ENCODE measurements at places on chromosomes 2 and 18. TPM values are rescaled to one million over a fixed set of nuclear protein-coding genes. Genes with fewer than 3 reads are reported as not detected.

The GPD2 gene
- polyA plus RNA-seq, result 24.7 TPM

The MZT2A gene
- 31.7 TPM for polyA plus RNA-seq

The LYG2 gene
- polyA plus RNA-seq, result 0.80 TPM

The PGAP1 gene
- 29.7 TPM for polyA plus RNA-seq

The ABCG8 gene
- polyA plus RNA-seq, result 0.70 TPM

The SLC9A2 gene
- polyA plus RNA-seq, result 0.18 TPM

The PSD4 gene
- polyA plus RNA-seq, result 16.6 TPM

- DNase-seq, result no peak
These were observed 84.8 kb upstream of the HNRNPA3 start for GRCh38 chr2:177127821-177128220.

DNA sequence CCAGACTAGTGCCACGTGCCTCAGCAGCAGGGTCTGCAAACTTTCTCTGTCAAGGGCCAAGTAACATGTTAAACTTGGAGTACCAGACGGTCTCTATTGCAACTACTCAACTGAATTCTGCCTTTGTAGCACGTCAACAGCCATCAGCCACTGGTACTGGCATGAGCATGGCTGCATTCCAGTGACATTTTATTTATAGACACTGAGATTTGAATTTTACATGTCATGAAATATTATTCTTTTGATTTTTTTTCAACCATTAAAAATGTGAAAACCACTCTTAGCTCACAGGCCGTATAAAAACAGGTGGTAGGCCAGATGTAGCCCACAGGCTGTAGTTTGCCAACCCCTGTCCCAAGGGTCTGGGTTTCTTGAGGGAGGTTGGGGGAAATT is 199.7 kb downstream of the TPGS2 start:
- no peak for DNase-seq

DNA sequence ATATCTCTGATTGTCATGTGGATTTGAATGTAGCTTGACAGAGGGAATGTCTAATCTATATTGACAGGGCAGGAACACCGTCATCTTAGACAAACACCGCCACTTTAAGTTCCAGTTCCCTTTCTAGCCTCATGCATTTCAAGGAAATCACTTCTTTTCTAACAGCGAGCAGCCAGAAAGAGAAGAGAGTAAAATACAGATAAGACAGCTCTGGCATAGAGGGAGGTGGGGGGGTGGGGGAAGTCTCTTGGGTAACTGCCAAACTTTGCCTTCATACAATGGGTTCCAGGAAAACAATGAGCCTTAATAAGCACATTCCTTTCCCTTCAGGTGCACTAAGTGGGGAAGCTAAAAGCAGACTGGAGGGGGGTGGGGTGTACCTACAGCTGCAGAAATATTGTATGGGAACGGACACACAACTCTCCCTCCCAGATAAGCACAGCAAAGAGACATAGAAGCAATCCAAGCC is 37.2 kb downstream of the CASP10 start:
- no peak for DNase-seq

- no peak for DNase-seq
These were observed 186.1 kb upstream of the NRXN1 start for GRCh38 chr2:51218047-51218446.

DNA sequence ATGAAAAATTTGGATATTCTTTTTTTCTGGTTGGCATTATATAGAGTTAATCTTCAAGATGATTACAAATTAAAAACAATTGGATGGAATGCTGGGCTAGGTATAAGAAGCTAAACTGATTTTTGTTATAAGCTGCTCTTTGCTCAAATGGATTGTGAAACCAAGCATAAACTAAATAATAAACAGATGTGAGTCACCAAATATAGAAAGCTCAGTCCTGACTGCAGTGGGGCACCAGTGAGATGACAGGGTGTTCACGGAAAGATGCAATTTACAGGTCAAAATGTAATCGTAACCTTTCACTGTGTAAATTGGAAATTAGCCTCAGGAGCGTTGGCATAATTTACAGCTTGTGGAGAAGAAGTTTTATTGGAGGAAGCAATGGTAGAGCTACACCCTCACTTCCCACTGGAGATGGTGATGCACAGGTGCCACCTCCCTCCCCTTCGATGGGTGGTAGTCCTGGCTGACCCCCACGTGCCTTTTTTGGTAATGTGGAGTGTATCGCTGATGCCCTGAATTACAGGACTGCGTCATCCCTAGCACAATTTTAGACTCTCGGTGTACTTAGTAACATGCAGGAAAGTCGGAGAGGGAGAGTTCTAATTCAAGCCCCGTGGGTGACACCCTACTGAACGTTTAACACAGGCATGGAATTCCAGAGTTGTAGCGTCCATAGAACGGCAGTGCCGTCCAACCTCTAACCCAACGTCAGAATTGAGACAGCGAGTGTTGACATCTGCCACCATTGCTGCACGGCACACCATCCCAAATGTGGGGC is 73.9 kb upstream of the NFATC1 start:
- DNase-seq, result no peak

GRCh38 chr2:230914886-230915285 is 10.2 kb downstream of the GPR55 start:
- no peak for DNase-seq

GRCh38 chr2:20577495-20578235 is 73.2 kb downstream of the HS1BP3 start:
- no peak for DNase-seq

GRCh38 chr2:66691031-66691965 is 256.4 kb downstream of the MEIS1 start:
- DNase-seq, result peak; percentile 65

- no peak for DNase-seq
These were observed 18.2 kb downstream of the NFATC1 start for GRCh38 chr18:79413901-79414300.

GRCh38 chr2:217316743-217317142 is 456.9 kb upstream of the TNP1 start:
- DNase-seq, result no peak

DNA sequence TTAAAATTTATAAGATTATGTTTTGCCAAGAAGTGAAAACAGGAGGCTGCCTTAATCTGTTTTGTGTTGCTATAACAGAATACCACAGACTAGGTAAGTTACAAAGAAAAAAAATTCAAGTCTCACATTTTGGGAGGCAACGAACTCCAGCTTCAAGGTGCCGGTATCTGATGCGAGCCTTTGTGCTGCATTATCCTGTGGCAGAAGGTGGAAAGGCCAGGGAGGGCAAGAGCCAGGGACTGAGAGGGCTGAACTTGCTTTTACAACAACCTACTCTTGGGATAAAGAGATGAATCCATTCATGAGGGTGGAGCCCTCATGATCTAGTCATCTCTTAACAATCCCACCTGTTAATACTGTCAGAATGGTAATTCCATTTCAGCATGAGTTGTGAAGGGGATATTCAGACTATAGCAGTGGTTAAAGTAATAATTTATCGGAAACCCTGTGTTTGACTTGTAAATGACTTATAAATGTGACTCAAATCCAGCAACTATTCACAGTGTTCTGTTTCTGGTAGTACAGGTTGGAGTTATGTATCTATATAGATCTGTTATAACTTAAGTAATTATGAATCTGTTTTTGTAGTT is 3.7 kb downstream of the MTX2 start:
- DNase-seq, result no peak

- no peak for DNase-seq
These were observed 10.4 kb upstream of the MAP3K2 start for GRCh38 chr2:127398239-127398590.

DNA sequence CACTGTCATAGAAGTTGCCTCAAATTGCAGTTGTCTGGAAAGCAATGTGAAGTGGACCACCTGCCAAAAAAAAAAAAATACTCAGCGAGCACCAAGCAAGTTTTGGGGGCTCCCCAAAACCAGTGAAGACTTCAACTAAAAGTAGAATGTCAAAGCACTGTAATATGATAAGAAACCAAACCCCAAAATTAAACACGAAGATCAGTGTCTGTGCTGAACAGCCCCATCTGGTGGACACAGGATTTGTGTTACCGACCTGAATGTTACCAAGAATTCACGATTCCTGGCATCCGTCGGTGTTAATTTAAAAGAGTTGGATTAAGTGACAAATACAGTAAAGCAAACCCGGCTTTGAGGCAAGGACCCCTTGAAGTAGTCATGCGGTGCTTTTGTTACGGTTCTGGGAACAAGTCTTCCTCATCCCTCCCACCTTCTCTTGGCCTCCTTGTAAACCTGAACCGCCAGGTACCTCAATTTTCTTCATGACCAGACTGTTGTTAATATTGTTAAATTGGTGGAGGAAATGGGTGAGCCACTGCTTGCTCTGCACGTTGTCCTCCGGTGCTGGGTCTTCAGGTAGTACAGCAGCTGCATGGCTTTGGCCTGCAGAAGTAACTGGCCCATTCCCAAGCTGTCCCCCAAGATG is 31.3 kb upstream of the SSB start:
- peak; percentile 46 for DNase-seq

- no peak for DNase-seq
These were observed 4.5 kb downstream of the GATA6 start for GRCh38 chr18:22173928-22174301.

GRCh38 chr18:58516514-58517285 is 112.2 kb downstream of the ALPK2 start:
- no peak for DNase-seq

DNA sequence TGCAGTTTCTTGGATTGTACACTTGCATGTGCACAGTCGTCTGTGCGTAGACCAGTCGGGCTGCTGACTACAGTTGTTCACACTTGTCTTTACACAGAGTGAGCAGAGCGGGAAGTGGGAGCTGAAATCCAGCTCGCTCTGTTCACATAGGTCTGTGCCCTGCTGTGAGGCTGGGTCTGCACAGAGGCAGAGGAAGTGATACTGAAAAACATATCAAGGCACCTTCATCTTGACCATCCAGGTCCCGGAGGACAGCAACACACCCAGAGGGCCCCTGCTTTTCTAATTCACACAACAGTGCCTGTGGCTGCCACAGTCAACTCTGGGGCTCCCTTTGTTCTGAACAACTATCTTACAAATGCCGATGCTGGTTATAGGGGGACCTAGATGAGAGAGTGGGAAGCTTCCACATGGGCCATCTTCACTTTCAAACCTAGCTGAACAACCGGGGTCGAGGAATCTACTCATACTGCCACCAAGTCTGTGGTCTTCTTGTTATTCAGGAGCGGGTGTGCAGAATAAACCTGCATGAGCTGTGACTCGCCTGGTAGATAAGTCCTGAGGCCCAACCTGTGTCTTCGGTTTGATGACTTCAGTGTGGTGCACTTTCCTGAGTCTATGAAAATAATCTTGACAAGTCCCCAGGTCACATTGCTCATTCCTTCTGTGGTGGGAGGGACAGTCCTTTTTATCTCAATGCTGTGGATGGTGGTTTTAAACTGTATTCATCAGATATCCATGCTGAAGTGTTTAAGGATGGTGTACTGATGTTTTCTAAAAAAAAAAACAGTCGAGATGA is 3.5 kb upstream of the ADNP2 start:
- no peak for DNase-seq

DNA sequence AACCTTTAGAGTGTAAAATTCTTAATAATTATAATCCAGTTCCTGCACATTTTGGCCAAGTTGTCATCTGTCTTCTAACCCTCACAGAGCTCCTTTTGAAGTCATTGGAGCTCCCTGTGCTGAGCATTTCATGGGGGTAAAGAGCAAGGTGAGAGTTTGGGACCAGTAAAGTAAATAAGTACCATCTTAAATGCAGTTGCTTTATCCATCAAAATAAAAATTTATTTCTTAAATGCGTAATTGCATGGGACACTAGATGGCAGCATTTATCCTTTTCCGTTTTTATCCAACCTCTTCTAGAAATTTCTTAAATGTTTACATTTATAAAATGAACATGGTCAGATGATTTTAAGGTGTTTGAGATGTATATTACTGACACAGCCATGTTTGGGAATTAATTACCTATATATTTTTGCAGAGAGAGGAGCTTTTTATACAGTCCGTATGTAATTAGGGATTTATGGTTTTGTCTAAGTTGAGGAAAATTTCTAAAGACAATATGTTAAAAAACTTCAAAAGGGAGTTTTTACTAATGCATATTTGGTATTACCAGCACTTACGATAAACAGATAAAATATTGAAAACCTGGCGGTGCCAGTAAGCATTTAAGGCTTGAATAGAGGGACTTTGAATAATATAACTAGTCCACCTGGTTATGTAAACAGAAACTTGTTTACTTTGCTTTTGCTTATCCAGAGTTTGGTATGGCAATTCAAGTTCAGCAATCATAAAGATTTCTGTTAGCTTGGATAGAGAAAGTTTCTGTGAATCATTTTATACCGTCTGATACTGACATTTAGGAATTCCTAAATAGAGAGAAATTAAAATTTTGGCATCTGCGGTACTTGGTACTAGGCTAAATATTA is 54.5 kb downstream of the ACSL3 start:
- no peak for DNase-seq

- DNase-seq, result no peak
These were observed 71.7 kb upstream of the CDCA7 start for GRCh38 chr2:173282795-173283545.

DNA sequence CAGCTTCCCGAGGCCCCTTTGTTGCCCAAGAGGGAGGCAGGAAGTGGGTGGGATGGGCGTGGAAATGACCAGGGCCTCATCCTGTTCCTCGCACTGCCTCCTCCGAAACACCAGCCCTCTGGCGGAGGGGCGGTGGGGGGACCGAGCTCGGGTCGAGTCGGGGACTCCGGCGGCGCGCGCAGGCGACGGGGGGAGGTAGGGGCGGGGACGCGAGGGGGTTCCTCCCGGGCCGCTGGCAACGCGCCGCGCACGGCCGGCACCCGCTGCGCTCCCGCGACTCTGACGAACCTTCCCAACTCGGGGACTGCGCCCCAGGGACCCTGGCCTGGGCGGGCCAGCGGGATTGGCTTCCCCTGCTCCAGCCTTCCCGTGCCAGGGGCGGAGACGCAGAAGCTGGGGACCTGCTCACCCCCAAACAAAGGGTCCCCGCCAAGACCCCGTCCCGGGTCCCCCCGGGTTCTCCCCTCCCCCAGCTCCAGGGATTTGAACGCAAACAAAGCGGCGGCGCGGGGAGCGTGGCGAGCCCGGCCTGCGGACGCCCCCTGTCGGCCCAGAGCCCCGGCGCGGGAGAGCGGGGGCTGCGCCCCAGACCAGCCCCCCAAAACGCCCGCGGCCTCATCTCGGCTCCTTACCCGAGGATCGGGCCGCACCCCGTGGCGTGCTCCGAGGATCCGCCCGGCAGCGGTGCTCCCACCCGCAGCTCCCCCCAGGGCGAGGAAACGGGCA is 1.2 kb downstream of the SEMA4C start:
- DNase-seq, result peak; percentile 93

GRCh38 chr2:240646176-240646899 is 21.1 kb downstream of the GPR35 start:
- DNase-seq, result no peak

DNA sequence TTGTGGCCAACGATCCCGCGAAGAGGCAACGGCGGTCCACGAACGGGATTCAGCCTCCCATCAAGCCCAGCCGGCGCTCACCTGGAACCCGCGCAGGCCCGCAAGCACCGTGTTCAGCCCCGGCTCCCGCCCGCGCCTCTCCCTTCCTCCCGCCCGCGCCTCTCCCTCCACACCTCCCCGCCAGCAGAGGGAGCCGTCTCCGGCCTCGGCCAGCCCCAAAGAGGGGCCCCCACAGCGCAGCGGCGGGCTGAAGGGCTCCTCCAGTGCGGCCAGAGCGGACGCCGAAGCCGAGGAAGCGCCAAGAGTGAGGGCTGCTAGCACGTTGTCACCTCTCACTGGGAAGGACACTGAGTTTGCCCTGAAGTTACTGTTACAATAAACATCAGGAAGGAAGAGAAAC is 55.3 kb upstream of the LAPTM4A start:
- DNase-seq, result no peak

Data from right lung (tissue), 10 donors.